Stimulated activated CD8-positive, alpha-beta memory T cell treated with anti-CD3 and anti-CD28 coated beads, Interleukin-4, amount 100 ng/mL, for 1 hour (primary cell): ENCODE measurements at places on chromosomes 1 and 21.

GRCh38 chr21:32368386-32368785, 24.4 kb downstream of the URB1 start:
- no peak for DNase-seq

DNA sequence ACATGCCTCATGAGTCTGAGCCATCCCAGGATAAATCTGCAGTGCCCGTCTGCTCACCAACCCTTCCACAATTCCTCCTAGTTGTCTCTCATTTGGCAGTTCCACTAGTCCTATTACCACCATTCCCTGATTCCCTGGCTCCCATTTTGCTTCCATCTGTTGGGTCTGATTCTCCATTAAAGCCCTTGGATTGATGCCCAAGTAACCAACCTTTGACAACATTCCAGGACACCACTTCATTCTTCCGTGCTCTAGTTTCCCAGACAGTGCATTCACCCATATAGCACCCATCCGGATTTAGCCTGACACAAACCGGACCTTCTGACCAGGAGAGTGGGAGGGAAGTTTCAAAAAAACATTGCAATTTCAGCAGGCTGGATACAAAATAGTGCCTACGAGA, 189.4 kb upstream of the PALMD start:
- no peak for DNase-seq

DNA sequence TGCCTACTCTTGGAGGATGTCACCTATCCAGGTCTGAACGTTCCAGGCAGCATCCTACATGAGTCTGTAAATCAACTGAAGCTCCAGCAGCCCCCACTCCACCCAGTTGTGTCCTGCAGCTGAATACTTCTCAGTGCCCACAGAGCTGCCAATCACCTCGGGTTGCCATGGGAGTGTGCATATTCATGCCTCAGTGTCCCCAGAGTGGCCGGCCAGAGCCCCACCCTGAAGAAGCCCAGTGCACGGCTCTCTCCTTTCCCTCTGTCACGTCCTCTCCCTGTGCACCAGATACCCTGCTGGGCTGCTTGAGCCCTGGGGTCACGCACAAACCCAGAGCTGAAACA, 16.1 kb upstream of the GSTM4 start:
- no peak for DNase-seq

DNA sequence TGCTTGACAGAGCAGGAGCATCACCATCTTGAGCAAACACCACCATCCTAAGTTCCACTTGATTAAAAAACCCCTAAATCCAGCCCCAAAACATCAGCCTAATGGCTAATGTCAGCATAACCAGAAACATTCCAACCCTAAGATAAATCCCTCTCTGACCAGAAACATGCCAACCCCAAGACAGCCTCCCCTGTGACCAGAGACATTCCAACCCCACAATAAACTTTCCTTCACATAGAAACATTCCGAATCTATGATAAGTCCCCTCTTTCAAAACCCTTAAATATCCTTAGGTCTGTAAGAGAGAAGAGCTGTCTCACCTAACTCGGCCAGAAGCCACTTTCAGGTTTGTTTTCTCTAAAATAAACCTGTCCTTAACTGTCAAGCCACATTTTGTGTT, 17.4 kb upstream of the SLC2A5 start:
- no peak for DNase-seq

- no peak for DNase-seq
Measured at GRCh38 chr1:102183711-102184110, 187.0 kb upstream of the OLFM3 start.

DNA sequence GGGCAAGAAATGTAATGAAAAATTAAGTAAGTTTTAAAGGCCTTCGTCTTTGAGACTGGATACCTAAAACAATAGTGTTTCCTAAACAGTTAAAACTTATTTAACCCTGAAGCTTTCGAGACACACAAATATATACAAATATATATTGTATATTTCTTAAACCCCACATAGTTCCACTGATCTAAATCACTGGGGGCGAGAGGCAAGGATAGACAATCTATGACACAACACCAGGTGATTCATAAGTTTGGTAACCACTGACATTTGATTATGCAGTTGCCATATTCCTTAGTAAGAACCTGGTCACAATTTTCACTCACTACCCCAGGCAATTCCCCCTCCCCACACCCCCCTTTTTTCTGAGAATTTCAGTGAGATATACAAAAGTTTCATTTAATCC, 55.3 kb upstream of the BOLA1 start:
- no peak for DNase-seq

DNA sequence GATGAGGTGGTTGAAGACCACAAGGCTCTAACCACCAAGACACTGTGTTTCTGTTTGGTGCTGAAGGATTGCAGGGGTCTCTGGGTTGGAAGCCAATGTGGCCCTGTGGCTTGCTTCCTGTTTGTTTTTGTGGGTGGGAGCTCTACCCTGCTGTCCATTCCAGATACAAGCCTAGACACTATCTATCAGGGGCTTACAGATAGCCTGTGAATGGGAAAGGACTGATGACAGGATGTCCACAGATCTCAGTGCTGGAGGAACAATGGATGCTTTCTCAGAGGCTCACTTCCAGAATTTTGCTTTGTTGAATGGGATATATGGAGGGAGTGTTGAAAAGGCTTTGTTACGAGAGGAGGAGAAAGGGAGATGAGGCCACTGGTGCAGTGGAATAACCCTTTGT, 69.7 kb downstream of the NOS1AP start:
- DNase-seq = no peak

DNA sequence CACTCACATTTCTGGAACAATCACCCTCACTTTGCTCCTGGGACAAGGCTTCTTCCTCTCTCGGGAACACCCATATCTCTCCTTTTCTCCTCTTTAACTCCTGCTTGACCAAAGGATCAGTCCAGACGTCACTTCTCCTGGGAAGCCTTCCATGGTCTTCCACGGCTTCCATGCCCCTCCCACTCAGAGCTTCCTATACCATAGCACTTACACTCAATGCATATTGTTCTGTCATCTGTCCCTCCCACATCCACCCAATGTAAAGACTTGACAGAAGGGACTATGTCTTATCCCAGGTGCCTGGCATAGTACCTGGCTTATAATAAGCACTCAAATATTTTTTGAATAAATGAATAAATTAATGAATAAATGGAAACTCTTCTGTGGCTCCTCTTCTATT, 28.2 kb downstream of the CD34 start:
- DNase-seq = no peak

GRCh38 chr1:226498640-226499008, 49.9 kb upstream of the STUM start:
- no peak for DNase-seq

GRCh38 chr1:25253911-25254310, 6.7 kb upstream of the RSRP1 start:
- no peak for DNase-seq

- no peak for DNase-seq
Measured at GRCh38 chr1:214615109-214615508, 12.1 kb downstream of the CENPF start.

DNA sequence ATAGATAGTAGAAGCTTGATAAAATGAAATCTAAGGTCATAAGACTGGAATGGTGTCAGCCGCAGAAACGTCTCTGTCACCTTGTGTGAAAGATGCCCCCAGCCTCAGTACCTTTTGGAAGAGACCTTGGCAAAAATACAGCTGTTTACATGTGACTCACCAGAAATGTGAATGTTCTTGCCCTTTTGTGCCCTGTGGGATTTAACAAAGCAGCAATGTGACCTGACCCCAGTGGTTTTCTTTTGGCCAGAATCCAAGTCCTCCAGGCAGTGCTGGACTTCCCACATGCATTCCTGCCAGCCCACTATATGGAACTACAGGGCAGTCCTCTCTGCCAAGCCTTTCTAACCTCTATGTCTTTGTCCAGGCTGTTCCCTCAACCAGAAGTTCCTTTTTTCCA, 27.2 kb upstream of the LRRC8C start:
- DNase-seq = no peak

GRCh38 chr1:156435545-156436140, 64.9 kb downstream of the MEF2D start:
- no peak for DNase-seq

DNA sequence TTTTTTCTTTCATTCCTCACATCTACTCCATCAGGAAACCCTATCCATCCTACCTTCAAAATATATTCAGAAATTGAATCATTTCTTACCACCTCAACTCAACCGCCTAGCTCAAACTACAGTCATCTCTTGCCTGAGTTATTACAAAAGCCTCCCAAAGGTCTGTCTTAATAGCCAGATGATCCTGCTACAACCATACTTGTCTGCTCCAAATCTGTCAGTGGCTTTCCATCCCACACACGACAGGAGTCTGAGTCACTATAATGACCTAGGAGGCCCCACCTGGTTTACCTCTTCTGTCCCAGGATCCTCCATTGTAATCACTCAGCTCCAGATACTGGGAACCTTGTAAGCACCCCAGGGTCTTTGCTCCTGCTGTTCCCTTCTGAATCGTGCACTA, 37.1 kb upstream of the IL12RB2 start:
- DNase-seq = no peak

DNA sequence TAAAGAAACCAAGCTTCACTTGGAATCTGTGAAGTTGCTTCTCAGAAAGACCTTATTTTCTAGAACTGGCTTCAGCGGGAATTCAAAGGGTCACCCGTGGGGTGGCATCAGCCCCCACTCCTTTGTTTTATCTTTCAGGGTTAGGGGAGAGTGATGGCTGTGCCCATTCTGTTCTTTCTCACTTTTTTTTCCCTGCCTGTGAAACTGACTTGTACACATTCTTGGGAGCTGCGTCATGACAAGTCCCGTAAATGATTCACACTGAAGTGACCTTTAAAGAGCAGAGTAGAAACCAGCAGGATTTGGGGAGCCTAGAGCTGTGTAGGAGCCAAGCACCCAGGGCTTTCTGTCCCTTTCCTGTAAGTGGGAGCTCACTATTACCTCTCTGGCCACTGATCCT, 43.8 kb downstream of the SLC44A3 start:
- DNase-seq = no peak
